ENCODE measurements at places on chromosomes 5 and 9.

DNA sequence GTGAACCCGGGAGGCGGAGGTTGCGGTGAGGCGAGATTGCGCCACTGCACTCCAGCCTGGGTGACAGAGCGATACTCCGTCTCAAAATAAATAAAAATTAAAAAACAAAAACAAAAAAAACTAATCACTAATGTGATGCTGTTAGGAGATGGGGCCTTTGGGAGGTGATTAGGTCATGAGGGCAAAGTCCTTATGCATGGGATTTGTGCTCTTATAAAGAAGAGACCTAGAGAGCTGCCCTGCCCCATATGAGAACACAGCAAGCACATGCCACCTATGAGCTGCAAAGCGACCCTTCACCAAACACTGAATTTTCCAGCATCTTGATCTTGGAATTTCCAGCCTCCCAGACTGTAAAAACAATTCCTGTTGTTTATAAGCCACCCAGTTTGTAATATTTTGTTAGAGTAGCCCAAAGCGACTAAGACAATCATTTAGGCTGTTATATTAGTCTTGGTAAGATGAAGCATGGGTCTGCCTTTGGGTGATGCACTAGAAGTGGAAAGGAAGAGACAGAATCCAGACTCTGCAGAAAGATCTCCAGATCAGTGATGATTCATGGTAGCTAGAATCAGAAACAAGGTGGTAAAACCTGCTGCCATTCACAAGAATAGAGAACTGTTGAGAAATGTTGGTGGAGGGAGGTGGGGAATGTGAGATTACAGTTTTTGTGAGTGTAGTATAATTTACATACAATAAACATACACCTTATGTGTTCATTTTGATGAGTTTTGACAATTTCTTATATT, 26.2 kb downstream of the GPR21 start:
- no peak for DNase-seq

DNA sequence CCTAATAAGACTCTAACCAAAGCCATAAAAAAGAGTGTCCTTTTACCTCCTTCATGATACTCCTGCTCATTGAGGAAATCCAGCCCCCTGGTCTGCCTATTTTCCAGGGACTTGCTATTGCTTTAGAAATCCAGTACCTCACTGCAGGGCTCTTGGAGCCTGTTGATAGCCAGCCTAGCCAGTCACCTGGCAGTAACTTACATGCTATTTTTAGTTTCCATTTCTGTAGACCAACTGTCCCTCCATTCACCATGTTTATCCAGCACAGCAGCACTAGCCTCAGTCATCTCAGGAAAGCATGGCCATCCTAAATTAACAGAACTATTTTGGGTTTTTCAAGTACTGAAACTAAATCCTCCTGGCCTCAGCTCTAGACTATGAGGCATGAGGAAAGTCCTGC, 91.5 kb upstream of the PHF24 start:
- no peak for DNase-seq

DNA sequence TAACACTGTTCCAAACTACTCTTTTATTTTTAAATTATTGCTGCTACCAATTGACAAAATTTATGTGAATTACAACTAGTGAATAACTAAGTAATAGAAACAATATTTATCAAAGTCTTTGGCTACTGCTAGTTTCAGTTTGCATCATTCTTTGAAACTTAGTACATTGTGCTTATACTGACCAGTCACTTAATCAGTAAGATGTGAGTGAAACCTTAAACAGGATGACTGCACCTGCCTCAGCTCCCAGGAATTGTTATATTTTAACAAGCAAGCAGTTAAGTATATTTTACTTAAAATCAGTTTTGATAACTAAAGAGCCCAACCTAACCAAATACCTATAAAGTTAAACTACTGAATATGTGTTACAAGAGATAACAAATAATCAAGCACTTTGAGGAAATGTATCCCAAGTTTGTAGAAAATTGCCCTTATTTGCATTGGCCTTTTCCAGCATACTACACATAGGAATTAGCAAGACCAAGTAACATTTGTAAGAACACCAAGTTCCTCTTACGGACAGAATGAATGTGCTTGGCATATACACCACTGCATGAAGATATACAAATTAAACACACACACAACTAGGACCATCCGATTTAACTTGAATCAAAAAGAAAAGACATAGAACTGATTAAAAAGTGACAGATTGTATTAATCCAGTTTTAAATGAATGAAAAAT, 545.5 kb upstream of the DAB2 start:
- no peak for DNase-seq

GRCh38 chr5:122311961-122312590, at the start of gene SNCAIP:
SNCAIP (plus strand) TSS chr5:122312237; CDS start chr5:122391135, 78,898 bp downstream.
- peak; percentile 6 for DNase-seq

- no peak for DNase-seq
Measured at GRCh38 chr5:119582987-119583386, 46.4 kb upstream of the FAM170A start.

GRCh38 chr5:123124126-123124858, 35.3 kb downstream of the PRDM6 start:
- no peak for DNase-seq

DNA sequence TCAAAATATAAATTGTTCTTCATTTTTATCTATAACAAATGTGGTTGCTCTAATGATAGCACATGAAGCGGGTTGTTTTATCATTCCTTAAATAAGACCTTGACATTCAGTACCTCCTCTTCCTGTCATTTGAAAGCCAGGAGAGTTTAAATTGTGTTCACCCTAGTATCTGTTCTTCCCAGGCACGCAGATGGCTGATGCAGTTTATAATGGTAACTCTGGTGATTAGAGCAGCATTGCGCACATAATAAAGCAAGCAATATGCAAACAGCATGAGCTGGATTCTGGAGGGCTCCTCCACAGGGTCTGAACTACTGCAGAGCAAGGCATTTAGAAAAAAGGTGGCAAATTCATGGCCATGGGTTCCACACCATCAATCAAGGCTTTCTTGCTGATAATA, 307.8 kb downstream of the ENC1 start:
- no peak for DNase-seq

GRCh38 chr9:14485366-14485765, 171.4 kb upstream of the NFIB start:
- no peak for DNase-seq

GRCh38 chr5:149152317-149152746, 11.0 kb downstream of the ABLIM3 start:
- DNase-seq, result no peak

- DNase-seq, result no peak
Measured at GRCh38 chr9:7848498-7848897, 48.9 kb upstream of the DMAC1 start.

- DNase-seq, result no peak
Measured at GRCh38 chr5:50867140-50867539, 200.7 kb downstream of the PARP8 start.

GRCh38 chr5:4020400-4020799, 424.8 kb downstream of the IRX1 start:
- DNase-seq, result no peak

DNA sequence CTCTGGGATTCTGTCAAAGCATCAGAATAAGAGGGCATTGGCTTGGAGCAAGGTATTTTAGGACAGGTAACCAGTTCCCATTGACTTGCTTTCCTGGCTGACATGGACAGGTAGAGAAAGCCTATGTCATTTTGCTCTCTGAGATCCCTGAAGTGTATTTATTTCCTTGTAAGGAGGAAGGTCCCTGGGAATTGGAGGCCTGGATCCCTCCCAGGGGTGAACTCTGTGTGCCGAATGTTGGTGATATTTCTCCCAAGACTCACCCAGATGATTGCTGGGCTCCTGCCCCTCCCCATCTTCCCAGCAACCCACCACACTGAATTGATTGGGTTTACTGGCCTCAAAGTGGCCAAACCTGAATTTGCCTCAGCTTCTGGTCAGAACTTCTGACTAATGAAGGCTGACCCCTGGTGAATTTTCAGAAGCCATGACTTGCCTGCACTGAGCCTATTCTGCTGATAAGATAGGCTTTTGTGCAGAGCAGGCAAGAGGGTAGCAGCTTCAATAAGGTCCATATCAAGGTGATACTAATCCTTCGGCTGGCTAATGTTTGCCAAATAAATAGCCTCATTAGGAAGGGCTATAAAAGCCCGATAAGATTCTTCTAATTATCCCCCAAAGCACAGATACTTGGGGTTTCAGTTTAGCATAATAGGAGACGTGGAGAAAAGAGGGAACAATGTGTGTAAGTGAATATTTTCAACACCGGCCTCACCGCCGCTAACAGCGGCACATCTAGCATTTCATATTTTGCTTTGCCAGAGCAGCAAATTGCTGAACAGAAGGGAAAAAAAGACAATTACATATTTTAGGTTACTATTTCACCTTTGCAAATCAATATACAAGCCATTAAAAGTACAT, 152.9 kb upstream of the PITX1 start:
- no peak for DNase-seq

DNA sequence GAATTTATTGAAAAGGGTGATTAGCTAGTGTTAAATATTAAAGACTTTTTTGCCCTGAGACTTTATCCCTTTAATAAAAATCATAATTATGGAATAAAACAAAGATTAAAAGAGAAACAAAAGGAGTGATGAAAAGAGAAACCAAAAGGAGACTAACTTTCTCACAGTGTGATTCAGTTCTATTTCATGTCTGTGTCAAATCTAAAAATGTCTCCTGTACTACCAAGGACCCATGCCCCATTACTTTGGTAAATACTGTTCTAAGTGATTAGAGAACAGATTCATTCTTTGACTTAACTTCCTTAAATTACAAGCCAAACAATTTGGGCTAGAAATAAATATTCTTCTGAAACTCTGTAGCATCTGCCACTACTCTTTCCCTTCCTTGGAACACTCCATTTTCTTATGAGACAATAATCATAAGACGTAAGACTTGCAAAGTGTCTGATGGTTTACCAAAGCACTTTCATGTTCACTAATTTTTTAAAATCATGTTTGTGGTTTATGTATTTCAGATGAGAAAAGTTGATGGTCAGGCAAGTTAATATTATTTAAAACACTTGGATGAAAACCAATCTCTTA, 319.0 kb downstream of the EBF1 start:
- DNase-seq, result no peak

DNA sequence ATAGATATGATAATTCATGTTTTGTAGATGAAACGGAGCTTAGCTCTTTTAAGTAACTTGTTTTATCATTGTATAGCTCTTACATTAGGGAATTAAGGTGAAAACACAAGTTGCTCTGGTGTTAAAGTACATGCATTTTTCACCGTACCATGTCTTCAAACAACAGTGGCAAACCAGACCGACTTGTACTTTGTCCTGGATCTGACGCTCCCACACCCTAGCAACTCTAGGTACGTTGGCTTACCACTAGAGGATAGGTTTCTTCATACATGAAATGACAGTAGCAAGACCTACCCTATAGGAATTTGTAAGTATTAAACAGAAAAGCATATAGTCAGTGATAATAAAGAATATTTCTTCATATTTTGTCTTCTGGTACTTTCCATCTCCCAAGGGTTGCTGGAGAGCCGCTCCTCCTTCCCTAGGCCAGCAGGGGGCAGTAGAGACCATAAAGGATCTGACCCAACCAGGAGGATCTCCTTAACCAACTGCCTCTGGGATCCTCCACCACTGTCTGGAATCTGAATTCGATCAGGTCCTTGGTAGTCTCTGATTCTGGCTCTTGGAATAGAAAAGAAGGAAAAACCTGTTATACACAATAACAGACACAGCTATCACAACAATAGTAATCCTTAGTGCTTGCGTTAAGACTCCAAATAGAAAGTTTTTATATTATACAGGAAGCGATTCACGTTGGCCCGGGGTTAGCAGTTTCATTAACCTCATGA, 136.7 kb downstream of the CAVIN4 start:
- DNase-seq, result peak; percentile 65

DNA sequence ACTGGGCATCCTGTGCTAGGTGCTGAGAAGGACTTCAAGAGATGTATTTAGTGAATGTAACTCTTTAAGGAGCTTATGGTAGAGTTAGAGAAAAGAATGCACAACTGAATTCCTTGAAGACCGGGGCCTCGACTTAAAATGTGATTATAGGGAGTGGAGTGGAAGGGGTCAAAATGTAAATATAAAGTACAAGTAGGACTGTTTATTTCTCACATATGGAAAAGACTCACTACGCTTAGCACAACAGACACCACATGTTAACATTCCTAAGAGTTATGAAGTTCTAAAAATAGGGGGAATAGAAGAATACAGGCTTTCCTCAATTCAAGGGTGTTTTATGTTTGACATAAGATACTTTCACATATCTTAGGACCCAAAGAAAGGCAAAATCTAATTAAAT, 117.8 kb upstream of the OSMR start:
- DNase-seq, result no peak

GRCh38 chr5:22835686-22836085, 17.5 kb downstream of the CDH12 start:
- DNase-seq, result no peak

- DNase-seq, result peak; percentile 84
Measured at GRCh38 chr9:113578882-113579282, 115.4 kb downstream of the RGS3 start.

Data from stimulated activated CD4-positive, alpha-beta T cell treated with anti-CD3 and anti-CD28 coated beads, Interleukin-2, amount 100 ng/mL, for 24 hours (primary cell).